ENCODE measurements at places on chromosomes 2 and 18. TPM values are rescaled to one million over a fixed set of nuclear protein-coding genes. Genes with fewer than 3 reads are reported as not detected.

The DSG4 gene
- total RNA-seq, result 0.05 TPM

The CROCC2 gene
- total RNA-seq, result not detected

The DAW1 gene
- 0.35 TPM for total RNA-seq

The SERPINB4 gene
- 5.0 TPM for total RNA-seq

The LYPD1 gene
- not detected for total RNA-seq

The ALKAL2 gene
- not detected for total RNA-seq

The SCYGR7 gene
- not detected for total RNA-seq

All from airway epithelial cell (primary cell).